ENCODE measurements at places on chromosomes 5 and 9.

- DNase-seq: no peak
These were observed 5.3 kb downstream of the TRIO start for GRCh38 chr5:14148483-14148882.

DNA sequence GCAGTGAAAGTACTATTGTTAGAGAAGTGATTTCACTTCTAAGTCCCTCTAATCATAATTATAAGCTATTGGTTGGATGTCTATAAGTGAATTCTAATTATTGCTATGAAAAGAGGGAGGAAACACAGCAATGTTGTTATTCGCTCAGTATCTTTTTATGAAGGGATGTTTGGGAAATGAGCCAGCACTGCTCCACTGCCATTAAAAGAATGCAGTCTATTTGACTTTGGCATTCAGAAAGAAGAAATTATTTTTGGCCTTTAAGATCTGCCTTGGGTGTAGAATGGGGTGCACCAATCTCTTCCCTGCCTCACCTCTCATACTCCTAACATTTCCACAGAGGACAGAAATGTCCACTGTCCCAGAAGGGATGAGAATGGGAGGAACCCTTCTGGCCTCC is 332.0 kb downstream of the SPATA31D1 start:
- no peak for DNase-seq

DNA sequence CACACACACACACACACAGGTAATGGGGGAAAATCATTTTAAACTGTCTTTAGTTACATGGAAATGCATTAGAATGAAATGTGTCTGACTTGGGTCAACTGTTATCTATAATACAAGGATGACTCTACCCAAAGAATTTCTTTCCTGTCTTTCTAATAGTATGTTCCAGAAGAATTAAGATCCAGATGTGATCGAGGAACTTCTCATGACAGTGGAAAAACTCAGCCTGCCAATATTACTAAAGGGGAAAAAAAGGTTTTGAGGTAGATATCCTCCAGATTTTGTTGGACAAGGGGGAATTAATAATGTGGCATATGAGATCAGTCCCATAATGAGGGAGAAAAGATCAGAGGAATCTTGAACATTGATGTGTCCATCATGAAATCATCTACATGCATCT is 190.6 kb upstream of the MAP3K1 start:
- no peak for DNase-seq

DNA sequence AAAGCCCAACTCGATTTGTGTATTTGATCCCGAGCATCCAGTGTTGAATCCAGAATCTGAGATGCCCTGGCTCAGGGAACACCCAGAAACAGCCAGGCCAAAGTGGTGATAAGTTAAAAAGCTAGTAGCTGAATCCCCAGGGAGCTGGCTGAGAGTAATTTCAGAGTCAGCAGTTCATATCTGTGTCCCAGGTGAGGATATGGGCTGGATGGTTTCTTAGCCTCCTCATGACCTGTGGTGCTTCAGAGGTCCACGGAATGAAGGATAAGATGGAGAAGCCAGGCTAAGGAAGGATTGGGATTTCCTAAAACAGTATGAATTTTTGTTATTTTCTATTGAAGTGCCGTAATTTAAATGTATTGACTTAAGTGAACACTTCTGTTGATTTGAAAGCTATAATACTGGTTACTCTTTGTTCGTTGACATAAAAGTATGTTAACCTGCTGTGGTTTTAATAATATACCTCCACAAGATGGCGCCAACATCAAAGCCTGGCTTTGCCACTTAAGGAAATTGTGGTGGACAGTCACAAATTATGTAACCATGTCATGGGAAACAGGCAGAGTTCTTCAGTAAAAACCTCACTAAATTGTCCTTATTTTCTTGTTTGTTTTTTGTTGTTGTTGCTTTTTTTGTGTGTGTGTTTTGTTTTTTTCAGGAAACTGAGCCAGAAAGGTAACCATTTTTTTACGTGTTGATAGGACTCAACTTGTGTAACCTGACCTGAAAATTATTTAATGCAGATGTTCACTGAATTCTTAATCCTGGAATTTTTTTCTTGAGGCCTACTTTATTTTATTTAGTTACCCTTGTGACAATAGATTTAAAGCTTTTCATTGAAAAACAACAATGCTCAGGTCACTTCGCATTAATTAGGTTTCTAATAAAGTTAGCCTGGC is 11.4 kb downstream of the MTAP start:
- DNase-seq: no peak

All from HS-27A (cell line).